ENCODE measurements at places on chromosomes 7 and 10. TPM values are rescaled to one million over a fixed set of nuclear protein-coding genes. Genes with fewer than 3 reads are reported as not detected.

Gene TMEM213
- not detected for total RNA-seq

Gene COL17A1
- total RNA-seq = not detected

GRCh38 chr10:131068760-131069159, 242.8 kb downstream of the TCERG1L start:
- no peaks in the 10 kb centered on the region for H3K27me3 ChIP-seq
- H3K27ac ChIP-seq = no peak overlapping the region
- DNase-seq = no peak
- no peaks in the 10 kb centered on the region for H3K4me1 ChIP-seq
- H3K36me3 ChIP-seq = no peaks in the 10 kb centered on the region

Gene ITGA8
- total RNA-seq = not detected

- H3K4me1 ChIP-seq = no peaks in the 10 kb centered on the region
- DNase-seq = no peak
- no peak overlapping the region for H3K27ac ChIP-seq
- no peak overlapping the region for H3K4me3 ChIP-seq
These were observed 219.8 kb downstream of the ACTR3B start for GRCh38 chr7:152979376-152979775.

GRCh38 chr10:111130471-111130870, 53.6 kb downstream of the ADRA2A start:
- no peak overlapping the region for H3K27ac ChIP-seq
- H3K4me3 ChIP-seq = no peak overlapping the region
- no peaks in the 10 kb centered on the region for H3K36me3 ChIP-seq
- H3K4me1 ChIP-seq = no peaks in the 10 kb centered on the region

GRCh38 chr7:123975084-123975483, 50.0 kb downstream of the SPAM1 start:
- no peaks in the 10 kb centered on the region for H3K27me3 ChIP-seq
- no peaks in the 10 kb centered on the region for H3K4me1 ChIP-seq
- H3K36me3 ChIP-seq = no peaks in the 10 kb centered on the region
- no peak overlapping the region for H3K4me3 ChIP-seq
- no peak for DNase-seq
- no peak overlapping the region for H3K27ac ChIP-seq

Gene SAMD9L
- total RNA-seq = 29.9 TPM

DNA sequence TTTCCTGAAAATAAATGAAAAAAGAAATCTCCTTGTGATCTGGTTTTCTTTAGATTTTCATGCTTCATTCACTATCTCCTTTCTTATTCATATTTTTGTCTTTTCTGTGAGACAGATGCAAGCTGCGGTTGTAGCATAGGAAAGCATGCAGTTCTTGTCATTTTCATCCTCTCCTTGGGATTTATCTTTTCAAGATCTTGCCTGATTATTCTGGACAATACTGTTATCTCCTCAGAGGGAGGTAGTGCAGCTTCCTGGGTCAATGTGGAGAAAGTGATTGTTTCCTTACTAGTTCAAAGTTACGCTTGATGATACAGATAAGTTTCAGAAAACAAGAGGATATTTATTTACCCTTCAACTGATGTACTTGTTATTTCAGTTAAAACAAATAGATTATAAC, 114.6 kb downstream of the CPED1 start:
- no peaks in the 10 kb centered on the region for H3K4me1 ChIP-seq
- no peak overlapping the region for H3K4me3 ChIP-seq
- no peak overlapping the region for H3K27ac ChIP-seq
- H3K27me3 ChIP-seq = no peaks in the 10 kb centered on the region
- DNase-seq = no peak

GRCh38 chr7:32616625-32617024, 121.3 kb downstream of the AVL9 start:
- H3K4me3 ChIP-seq = no peak overlapping the region
- no peaks in the 10 kb centered on the region for H3K36me3 ChIP-seq
- no peak for DNase-seq
- no peak overlapping the region for H3K27ac ChIP-seq
- H3K4me1 ChIP-seq = no peaks in the 10 kb centered on the region

DNA sequence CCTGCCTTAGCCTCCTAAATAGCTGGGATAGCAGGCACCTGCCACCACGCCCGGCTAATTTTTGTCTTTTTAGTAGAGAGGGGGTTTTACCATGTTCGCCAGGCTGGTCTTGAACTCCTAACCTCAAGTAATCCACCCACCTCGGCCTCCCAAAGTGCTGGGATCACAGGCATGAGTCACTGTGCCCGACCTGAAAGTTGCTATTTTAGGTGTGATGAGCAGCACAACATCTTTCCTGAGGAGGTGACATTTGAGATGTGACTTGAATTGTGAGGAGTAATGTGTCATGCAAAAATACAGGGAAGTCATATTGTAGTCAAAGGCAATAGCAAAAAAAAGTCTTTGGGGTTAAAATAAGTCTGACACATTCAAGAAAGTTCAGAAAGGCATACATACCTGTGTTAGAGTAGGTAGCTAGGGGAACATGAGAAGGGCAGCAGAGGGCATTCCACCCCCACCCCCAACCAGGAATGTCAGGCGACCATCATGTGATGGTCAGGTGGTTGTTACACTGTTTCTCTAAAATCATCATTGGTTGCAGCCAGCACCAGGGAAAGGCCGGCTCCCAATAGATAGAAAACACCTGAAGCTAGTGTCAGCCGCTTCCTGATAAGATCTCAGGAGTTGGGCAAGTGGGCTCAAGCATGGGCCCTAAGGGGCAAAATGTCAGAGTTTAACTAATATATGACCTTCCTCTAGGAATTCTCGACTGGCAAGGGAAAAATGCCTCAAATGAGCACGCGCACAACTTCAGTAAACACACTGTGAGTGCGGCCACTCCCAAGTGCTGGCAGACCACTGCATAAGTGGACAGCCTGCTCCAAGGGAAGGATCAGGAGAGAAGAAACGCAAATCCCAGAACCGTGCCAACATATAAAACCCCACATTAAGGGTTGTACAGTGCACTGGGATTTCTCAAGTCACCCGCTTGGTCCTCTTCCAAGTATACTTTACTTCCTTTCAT, at the start of gene TACC2:
TSS of gene TACC2 (plus strand) at position 803 of the 964 bp plus-strand sequence. CDS start 32,819 bp downstream, outside the sequence.
- no peaks in the 10 kb centered on the region for H3K36me3 ChIP-seq
- DNase-seq = no peak
- H3K4me1 ChIP-seq = no peaks in the 10 kb centered on the region
- H3K27ac ChIP-seq = no peak within 1 kb of the TSS
- H3K27me3 ChIP-seq = no peaks in the 10 kb centered on the region

DNA sequence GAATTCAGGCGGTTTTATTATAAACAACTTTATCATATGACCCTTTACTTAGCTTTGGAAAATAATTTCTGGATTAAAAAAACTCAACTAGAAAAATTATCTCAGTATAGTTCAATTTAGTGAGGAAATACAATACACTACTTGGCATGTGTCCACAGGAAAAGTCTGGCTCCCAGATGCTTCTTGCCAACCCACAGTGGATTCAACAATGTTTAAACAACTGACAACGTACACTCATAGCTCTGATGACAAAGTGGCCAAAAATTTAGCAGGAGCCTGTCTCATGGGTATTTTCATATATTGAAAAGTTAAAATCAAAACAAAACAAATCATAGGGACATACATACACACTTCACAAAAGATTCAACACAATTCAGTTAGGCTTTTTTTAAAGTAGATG, 158.8 kb downstream of the SKAP2 start:
- H3K27ac ChIP-seq = no peak overlapping the region
- no peak for DNase-seq
- no peaks in the 10 kb centered on the region for H3K4me1 ChIP-seq
- no peaks in the 10 kb centered on the region for H3K36me3 ChIP-seq
- H3K27me3 ChIP-seq = no peaks in the 10 kb centered on the region

DNA sequence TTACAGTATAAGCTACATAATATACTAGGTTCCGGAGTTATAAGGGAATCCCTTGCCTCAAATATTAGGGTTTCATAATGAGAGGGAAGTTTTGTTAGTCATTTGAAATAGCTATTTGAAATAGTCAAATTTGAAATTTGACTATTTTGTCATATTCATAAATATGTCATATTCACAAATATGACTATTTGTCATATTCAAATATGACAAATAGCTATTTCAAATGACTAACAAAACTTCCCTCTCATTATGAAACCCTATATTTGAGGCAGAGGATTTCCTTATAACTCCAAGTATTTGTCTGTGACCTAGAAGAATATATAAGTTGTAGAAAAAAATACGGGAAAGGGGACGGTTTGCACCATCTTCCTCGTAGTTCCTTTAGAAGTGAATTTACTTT, 76.6 kb downstream of the HDAC9 start:
- H3K4me1 ChIP-seq = no peaks in the 10 kb centered on the region
- H3K4me3 ChIP-seq = no peak overlapping the region
- no peaks in the 10 kb centered on the region for H3K36me3 ChIP-seq
- no peak overlapping the region for H3K27ac ChIP-seq
- H3K27me3 ChIP-seq = no peaks in the 10 kb centered on the region
- no peak for DNase-seq

Gene HABP2
- total RNA-seq = 0.16 TPM

GRCh38 chr10:79496896-79497295, 15.4 kb upstream of the EIF5AL1 start:
- no peak overlapping the region for H3K4me3 ChIP-seq
- H3K27ac ChIP-seq = no peak overlapping the region
- H3K4me1 ChIP-seq = no peaks in the 10 kb centered on the region
- H3K36me3 ChIP-seq = no peaks in the 10 kb centered on the region
- DNase-seq = no peak

Gene NKX1-2
- total RNA-seq = not detected

GRCh38 chr10:133072196-133072595, 15.5 kb upstream of the ADGRA1 start:
- no peak for DNase-seq
- H3K27me3 ChIP-seq = no peaks in the 10 kb centered on the region
- H3K36me3 ChIP-seq = no peaks in the 10 kb centered on the region
- no peak overlapping the region for H3K4me3 ChIP-seq
- no peak overlapping the region for H3K27ac ChIP-seq

Gene PILRB
- total RNA-seq = 24.1 TPM

Gene NRG3
- total RNA-seq = 0.41 TPM

GRCh38 chr7:50721160-50721559, 61.5 kb downstream of the GRB10 start:
- DNase-seq = no peak
- H3K27me3 ChIP-seq = no peaks in the 10 kb centered on the region
- H3K4me3 ChIP-seq = no peak overlapping the region

Gene ABCB4
- total RNA-seq = 6.0 TPM

DNA sequence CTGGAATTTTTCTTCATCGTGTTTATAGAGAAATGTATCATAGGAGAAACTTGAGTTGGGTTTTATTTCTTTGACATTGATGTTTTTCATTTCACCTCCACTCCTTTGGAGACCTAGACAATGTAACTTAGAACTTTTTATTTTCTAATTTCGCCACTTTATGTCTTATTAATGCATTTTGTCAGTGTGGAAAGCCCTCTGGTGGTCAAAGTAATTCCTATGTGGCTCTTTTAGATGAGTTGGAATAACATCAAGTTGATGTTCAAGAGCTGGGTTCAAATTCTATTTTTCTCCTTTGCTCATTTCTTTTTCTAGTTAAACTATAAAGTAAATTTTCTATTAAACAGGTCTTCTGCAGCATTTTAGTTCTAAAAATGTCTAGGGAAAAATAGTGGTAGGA, 478.6 kb downstream of the LRMDA start:
- H3K27ac ChIP-seq = no peak overlapping the region
- no peaks in the 10 kb centered on the region for H3K4me1 ChIP-seq
- H3K36me3 ChIP-seq = no peaks in the 10 kb centered on the region
- no peak for DNase-seq
- H3K4me3 ChIP-seq = no peak overlapping the region
- H3K27me3 ChIP-seq = no peaks in the 10 kb centered on the region

Gene OPN4
- total RNA-seq = not detected

DNA sequence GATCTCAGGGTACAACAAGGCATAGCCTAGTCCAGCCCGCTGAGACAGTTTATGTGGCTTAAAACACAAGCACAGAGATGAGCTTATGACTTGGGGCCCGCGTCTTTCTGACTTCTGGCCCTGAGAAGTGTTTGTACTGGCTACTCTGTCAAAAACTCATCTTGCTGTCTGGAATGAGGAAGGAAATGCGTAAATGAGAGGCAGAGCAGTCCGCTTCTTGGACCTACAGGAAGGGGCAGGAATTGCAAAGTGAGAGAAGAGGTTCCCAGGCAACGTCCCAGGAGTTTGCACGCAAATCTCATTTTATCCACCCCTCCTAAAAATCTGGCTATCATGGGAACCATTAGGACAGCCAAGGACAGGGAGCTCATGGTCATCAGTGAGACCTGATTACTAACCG, 5.5 kb downstream of the ANXA11 start:
- peaks cover 23% of the 10 kb centered on the region for H3K4me1 ChIP-seq
- no peak overlapping the region for H3K4me3 ChIP-seq
- H3K27ac ChIP-seq = no peak overlapping the region

Gene CCDC172
- not detected for total RNA-seq

Gene HPS1
- total RNA-seq = 63.9 TPM

DNA sequence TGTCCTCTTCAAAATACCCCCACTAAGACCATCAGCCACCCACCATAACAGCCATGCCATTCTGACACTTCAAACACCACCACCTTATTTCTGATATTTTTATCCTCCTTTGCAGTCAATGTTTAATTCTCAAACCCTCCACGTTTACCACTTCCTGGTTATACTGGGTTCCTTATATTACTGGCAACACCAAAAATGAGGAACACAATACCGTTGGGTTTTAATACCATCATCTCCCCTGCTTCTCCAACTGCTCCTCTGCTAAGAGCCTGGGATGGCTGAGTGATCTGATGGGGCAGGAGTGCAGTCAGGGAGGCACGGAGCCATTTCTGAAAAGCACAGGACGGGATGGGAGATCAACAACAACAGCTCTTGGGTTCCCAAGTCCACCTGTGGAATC, 140.5 kb downstream of the CHCHD3 start:
- H3K4me3 ChIP-seq = no peak overlapping the region
- no peak overlapping the region for H3K27ac ChIP-seq
- no peaks in the 10 kb centered on the region for H3K4me1 ChIP-seq
- DNase-seq = no peak
- no peaks in the 10 kb centered on the region for H3K27me3 ChIP-seq

DNA sequence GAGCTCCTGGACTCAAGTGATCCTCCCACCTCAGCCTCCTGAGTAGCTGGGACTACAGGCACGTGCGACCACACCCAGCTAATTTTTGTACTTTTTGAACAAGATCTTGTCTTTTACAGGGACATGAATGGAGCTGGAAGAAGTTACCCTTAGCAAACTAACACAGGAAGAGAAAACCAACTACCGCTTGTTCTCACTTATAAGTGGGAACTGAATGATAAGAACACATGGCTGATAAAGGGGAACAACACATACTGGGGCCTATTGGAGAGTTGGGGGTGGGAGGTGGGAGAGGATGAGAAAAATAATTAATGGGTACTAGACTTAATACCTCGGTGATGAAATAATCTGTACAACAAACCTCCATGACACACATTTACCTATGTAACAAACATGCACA, 70.9 kb upstream of the INHBA start:
- H3K36me3 ChIP-seq = no peaks in the 10 kb centered on the region
- no peak overlapping the region for H3K27ac ChIP-seq
- no peak overlapping the region for H3K4me3 ChIP-seq

GRCh38 chr10:78416031-78417011, 382.7 kb downstream of the RPS24 start:
- DNase-seq = no peak
- no peaks in the 10 kb centered on the region for H3K36me3 ChIP-seq
- H3K4me1 ChIP-seq = no peaks in the 10 kb centered on the region
- no peak overlapping the region for H3K4me3 ChIP-seq

GRCh38 chr10:34427911-34428216, 387.2 kb downstream of the PARD3 start:
- no peaks in the 10 kb centered on the region for H3K4me1 ChIP-seq
- no peak overlapping the region for H3K27ac ChIP-seq
- no peaks in the 10 kb centered on the region for H3K36me3 ChIP-seq
- no peak overlapping the region for H3K4me3 ChIP-seq
- no peaks in the 10 kb centered on the region for H3K27me3 ChIP-seq
